ENCODE measurements at places on chromosomes 5 and 9.

- no peak for DNase-seq
Measured at GRCh38 chr5:157049605-157050004, 9.3 kb downstream of the HAVCR1 start.

GRCh38 chr9:113148781-113149510 lies 1.9 kb upstream of the SLC31A2 start:
- no peak for DNase-seq

GRCh38 chr5:24094081-24094679 lies 550.6 kb downstream of the CDH10 start:
- DNase-seq, result no peak

DNA sequence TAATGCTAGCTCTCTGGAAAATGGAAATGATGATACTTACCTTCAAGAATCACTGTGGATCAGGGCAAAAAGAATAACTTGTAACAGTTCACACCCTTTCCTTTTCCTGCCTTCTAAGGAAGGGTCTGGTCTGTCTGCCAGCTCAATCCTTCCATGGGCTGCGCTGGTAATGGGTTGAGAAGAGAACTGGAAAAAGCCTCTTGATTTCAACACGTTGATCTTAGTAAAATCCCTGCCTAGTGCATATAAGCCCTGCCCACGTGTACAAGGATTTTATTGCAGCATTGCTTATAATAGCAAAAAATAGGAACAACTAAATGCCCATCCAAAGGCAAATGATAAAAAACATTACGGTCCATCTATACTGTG lies 20.5 kb downstream of the C1QTNF2 start:
- DNase-seq, result no peak

GRCh38 chr5:61333954-61334867 lies 2.2 kb downstream of the ZSWIM6 start:
- DNase-seq, result no peak

DNA sequence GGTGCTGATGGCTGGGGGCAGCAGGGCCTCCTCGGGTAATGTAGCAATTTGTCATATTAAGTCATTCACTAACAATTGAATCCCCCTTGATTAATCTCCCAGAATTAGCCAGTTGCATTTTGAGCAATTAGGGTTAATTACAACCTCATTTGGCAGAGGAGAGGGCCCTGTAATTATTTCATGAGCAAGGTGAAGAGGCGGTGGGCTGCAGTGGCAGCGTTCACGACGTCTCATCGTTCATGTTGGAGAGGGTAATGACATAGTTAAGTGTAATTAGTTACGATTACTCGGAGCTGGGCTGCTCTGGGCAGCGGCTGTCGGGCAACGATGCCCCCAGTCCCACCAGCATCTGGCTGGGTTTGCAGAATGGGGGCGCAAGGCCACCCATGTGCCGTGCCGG lies 46.0 kb downstream of the NEK6 start:
- no peak for DNase-seq

DNA sequence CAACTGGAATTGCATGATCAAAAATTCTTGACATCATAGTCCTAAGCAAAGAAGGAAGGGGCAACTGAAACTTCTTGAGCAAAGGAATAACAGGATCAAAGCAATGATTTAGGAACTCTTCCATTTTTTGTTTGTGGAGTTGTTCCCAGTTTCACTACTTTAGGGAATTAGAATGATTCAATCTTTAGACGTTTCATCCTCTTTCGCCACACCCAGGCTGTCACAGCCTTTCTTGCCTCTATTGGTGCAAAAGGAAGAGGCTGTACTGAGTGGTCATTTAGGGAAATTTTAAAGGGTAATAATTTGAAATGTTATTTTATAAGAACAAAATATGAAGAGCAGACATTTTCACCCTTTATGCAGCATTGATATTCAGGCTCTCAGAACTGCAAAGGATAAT lies 1026.0 kb upstream of the ARRDC3 start:
- DNase-seq, result no peak

GRCh38 chr5:39115644-39116343 lies 41.6 kb upstream of the RICTOR start:
- no peak for DNase-seq

GRCh38 chr9:137396227-137396626 lies 26.7 kb downstream of the EXD3 start:
- DNase-seq, result no peak

GRCh38 chr9:111938427-111938800 lies 41.8 kb downstream of the UGCG start:
- DNase-seq, result no peak

DNA sequence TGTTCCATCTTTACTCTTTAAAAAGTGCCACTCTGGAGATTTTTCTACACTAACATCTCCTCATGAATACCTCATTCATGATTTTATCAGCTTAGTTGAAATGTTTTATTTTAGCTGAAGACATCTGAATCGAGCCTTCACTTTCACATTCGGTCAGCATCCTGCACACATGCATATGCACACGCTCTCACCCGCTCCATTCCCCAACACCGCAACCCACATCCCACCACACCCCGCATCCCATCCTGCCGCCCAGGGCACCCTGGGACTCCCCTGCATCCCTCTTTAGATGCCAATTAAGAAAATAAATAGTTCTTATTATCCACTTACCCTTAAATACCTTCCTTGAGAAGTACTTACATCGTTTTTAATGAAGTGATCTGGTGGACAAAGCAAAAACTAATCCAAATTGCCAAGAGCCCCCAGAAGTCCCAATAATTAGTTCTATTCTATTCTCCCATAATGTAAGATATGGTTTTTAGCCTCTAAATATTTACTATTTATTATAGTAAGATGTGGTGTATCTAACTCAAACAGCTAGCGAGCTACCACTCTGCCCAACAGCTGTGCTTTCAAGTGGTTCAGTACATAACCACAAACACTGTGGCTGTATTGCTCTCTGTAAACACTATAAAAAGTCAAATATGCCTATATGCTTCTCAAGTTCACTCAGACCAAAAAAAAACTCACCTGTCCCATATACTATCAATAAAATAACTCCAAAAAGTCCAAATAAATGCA lies 38.2 kb downstream of the GZMK start:
- no peak for DNase-seq

- no peak for DNase-seq
Measured at GRCh38 chr5:165241811-165242210, 1736.4 kb downstream of the MAT2B start.

DNA sequence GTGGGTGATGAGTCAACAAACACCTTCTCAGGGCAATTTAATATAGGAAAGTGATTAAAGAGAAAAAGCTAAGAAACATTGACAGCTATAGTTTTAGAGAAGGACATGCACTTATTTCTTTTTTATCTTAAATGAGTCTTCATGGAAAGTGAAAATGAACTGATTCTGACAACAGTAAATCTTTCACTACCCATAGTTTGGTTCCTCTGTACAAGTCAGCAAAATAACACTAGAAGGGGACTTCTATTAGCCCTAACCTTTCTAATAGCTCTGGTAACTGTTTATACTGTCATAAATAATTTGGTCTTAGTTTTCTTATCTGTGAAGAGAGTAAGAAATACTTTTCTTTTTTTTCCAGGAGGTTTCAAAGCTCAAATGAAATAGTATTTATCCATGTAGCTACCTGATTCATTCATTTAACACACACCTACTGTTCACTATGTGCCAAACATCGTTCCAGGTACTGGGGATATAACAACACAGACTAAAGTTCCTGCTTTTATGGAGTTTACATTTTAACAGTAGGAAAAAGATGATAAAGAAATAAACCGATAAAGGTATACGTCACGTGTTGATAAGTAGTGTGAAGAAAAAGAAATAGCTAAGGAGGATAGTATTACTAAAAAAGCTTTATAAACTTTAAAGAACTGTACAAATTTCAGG lies 148.2 kb downstream of the PCSK1 start:
- DNase-seq, result no peak

DNA sequence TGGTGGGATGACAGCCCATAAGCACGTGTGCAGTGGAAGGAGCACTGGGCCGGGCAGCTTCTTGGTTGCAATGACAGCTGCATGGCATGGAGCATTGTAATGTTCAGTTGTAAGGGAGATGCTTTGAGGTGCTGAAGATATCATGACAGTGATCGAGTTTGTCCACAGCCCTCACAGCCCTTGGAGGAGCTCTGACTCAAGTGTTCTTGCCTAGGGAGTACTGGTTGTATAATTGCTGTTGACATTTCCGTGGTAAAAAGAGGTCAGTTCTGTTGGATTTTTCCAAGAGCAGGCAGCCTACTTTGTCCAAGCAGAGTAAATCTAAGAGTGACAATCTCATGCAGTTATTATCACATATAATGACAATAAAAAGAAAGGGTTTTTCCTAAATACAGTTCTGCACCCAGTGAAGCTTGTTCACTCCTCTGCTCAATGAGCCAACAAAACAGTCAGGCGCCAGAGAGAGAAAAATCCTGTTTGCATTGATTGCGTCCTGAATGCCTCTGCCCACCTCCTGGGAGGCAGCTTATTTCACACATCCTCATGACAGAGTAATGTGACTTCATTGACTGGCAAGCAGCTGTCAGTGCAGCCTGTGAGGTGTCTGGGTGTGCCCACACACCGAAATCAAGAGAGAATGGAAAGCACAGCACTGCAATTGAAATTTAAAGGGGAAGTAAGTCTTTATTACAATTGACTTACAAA lies 248.0 kb downstream of the NTRK2 start:
- DNase-seq, result no peak

GRCh38 chr5:74623006-74623611 lies 17.4 kb downstream of the ENC1 start:
- no peak for DNase-seq

- DNase-seq, result no peak
Measured at GRCh38 chr9:89194421-89195130, 16.0 kb upstream of the SHC3 start.

DNA sequence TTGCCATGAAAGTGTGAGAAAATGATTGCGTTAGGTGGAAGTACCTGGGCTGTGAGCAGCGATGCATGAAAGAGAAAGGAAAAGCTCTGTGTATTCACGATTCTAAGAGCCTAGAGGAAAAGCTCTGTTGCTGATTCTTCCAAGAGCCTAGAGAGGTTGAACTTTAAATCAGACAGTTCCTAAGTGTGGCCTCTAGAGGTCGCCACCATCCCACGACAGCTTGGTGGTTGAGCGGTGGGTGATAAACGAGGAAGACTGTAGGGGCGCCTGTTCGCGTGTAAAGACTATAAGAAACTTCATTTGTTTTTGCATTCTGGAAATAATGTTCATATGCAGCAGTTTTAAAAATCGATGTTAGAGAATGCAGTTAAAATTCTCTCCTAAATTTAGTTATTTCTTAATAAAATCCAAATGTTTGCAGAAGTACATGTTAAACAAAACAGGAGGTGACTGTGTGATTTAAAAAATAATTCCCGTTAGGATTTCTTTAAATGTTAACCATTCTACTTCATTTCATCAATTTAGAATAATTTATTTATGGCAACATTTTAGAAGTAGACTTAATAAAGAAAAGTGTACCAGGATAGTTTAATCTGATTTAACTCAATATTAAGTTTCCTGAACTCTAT lies 107.7 kb downstream of the TENT4A start:
- no peak for DNase-seq

DNA sequence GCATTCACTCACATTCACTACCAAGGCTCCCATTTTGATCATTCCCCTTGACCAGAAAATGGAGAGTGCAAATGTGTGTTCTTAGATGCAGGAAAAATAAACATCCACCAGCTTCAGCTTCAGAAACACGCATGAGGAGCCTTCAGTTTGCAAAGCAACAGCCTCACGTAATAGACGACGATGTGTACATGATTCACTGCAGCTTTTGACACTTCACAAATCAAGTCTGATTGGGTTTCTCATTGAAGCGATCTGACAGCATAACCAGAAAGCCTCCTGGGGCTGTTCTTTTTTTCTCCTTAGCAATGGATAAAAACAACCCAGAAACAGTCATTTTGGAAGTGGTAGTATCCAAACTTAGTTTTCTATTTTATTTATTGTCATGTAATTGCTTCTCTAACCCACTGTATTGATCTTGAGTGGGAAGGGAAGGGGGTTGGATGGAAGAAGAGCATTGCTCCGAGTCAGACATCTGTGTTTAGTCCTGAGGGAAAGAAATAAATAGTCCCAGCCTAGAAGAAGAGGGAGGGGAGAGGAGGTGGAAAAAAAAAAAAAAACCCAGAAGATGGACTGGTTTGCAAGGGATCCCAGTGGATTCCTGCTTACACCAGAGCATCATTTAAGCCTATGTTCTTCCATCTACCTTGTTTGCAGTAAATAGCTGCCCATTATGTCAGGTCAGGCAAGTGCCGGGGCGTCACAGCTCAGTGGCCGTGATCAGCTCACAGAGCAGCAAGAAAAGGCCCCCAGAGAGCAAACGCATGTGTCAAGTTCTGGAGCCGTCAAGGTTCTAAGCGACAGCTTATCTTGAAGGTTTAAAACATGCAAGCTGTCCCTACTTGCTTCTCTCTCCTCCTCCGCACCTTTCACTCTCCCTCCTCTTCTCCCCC lies 190.2 kb upstream of the SNX2 start:
- DNase-seq, result no peak

- no peak for DNase-seq
Measured at GRCh38 chr9:36141288-36141687, 4.8 kb downstream of the GLIPR2 start.

GRCh38 chr9:90839183-90839728 lies 37.6 kb downstream of the SYK start:
- no peak for DNase-seq

- DNase-seq, result no peak
Measured at GRCh38 chr9:71361357-71361756, 239.9 kb upstream of the TRPM3 start.

GRCh38 chr5:131659290-131659689 lies 24.3 kb upstream of the RAPGEF6 start:
- DNase-seq, result no peak

DNA sequence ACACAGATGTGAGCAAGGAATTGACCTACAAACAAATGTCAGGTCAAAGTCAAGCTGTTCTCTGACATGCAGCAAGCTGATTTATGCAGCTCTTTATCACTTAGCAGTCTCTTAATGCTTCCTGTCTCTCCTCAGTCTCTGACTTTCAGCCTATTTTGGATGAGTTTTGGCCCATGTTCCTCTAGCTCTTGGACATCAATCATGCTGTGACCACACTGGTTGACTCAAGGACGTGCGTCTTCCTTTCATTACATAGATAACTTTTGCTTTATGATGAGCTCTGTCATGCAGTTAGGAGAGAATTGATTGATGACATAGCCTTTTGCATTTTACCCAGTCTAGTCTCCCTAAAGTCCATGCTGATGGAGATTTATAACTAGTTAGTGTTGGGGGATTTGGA lies 9.4 kb upstream of the REEP5 start:
- DNase-seq, result no peak

DNA sequence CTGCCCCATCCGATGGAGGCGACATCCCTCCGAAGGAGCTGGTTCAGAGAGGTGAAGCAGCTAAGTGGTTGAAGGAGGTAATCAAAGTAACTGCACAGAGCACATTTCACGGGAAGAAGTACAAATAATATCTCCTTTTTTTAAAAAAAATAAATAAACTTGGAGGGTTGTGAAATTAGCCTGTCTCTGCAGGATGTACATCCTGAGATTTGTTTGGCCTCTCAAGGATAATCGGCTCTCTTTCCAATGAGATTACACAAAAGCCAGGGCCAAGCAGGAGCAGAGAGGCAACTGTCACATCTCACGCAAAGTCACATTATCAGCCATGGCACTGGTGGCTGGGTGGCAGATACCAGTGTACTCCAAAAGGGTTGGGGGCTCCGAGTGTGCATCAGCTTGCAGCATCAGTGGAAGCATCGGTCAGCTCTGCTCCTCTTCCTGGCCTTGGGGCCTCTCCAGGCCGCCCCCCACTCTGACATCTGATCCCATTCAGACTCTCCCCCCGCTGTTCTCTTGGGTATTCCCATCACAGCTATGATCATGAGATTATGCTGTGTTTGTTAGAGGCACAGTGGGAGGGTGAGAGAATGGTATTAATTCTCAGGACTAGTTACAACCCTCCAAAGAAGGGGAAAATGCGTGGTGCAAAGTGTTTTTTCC lies 109.9 kb downstream of the UGCG start:
- DNase-seq, result no peak
